Right lung (tissue), 10 donors: ENCODE measurements at places on chromosomes 13 and 19.

DNA sequence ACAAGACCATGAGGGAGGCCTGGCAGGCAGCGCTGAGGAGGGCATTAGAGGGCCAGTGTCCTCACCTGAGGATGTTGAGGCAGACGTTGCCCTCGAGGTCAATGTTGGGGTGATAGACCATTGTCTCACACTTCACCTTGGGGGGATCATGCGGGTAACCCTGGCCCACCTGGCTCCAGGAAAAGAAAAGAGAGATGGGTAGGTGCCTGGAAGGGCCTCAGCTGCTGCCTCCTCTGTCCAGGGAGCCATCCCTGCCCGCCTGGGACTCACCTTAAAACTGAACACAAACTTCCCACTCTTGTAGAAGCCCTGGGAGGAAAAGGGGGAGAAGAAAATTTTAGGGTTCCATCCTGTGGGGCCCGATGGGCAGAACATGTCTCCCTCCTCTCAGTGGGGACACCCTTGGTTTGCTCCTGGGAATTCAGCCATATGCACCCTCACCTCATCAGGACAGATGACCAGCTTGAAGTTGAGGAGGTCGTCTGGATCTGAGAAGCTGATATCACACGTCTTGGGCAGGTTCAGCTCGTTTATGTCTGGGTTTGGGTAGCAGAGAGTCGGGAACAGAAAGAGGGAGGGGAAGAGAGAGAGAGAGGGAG is 1.7 kb downstream of the UBE2M start:
- no peak for DNase-seq

DNA sequence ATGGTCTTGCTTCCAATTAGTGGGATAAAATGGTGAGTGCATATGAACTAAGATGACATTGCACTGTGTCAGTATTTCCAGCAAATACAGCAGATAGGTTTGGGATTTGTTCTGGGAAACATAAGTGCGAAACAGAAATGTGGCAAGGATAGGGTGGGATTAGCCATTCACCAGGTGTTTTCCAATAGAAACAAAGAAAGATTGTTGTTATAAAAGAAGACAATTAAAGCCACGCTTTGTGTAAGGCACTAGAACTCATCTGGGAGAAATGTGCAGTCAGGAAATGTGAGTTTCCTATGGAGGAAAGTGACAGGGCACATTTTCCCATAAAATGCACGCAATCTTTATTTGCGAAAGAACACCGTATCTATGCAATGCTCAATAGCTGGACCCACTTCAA is 1547.8 kb downstream of the EFNB2 start:
- no peak for DNase-seq

GRCh38 chr13:40480012-40480914 is 186.2 kb downstream of the FOXO1 start:
- DNase-seq = no peak

GRCh38 chr19:4541114-4541805 is 1.4 kb upstream of the LRG1 start:
- DNase-seq = no peak

GRCh38 chr13:22111961-22112360 is 441.1 kb downstream of the FGF9 start:
- no peak for DNase-seq

DNA sequence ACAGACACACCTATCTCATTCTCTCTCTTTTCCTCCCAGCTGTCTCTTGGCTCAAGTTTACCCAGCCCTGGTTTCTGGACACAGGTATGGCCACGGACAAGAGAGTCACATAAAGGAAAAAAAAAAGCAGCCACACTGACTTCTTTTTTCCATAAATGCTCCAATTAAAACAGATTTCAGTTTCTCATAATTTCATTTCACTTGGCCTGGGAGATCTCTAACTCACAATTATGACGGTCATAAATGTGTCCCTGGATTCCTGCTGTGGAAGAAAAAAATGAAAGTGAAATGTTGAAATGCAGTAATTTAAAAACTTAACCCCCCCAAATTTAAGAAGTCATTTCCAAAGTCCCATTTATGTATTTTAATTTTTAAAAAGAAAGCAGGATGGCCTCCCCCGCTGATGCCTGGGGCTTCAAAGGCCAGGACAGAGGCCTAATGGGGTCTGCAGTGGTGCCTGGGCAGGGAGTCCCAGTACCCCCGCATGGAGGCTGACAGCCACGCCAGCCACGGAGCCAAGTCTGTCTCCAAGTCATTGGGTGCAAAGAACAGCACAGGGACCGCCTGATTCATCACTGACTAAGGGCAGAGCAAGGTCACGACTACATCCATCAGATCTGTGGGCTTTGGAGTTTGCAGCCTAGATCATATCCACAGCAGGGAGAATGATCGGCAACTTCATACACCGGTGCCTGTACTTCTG is 79.7 kb downstream of the TSHZ3 start:
- no peak for DNase-seq

DNA sequence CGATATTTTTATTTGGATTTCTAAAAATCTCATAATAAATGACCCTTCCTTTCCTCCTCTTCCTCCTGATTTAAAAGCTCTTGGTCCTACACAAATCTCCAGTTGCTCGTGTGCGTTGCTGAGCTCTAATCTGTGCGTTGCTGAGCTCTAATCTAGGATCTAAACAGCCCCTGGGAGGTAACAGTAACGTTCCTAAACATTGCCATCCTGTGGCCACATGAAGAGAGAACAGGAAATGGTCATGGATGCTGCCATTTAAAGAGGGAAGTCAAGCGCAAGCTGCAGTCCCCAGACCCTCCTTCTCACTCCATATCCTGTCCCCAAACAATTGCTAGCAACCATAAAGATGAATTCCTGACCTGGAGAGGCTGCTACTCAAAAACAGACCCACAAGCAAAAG is 170.8 kb downstream of the NUFIP1 start:
- DNase-seq = no peak

GRCh38 chr19:40754611-40755247 is 3.7 kb downstream of the SNRPA start:
- no peak for DNase-seq
